ENCODE measurements at places on chromosomes 2 and 18. TPM values are rescaled to one million over a fixed set of nuclear protein-coding genes. Genes with fewer than 3 reads are reported as not detected.
A peak's percentile ranks its signal among the peaks of the same experiment; 100 is the strongest.

The C2orf78 gene
- total RNA-seq = not detected

- no peak for DNase-seq
Measured at GRCh38 chr2:200110381-200110780, 155.0 kb downstream of the MAIP1 start.

DNA sequence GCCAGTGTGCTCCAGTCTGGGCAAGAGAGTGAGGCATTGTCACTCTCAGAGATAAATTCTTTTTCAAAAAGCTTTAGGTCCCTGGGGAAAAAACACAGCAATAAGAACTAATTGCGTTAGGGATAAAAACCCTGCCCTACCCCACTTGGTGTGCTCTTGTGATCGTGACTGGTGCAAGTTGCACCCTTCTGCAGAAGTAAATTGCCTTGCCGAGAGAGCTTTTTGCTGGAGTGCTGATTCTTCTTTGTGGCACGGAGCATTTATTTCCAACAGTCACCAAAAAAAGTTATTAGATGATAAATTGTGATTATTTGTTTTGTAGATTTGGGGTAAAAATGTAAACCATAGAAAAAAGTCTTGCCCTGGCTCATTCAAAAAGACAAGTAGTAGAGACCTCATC lies 12.3 kb upstream of the GPR55 start:
- no peak for DNase-seq

The IHH gene
- total RNA-seq = 124 TPM

DNA sequence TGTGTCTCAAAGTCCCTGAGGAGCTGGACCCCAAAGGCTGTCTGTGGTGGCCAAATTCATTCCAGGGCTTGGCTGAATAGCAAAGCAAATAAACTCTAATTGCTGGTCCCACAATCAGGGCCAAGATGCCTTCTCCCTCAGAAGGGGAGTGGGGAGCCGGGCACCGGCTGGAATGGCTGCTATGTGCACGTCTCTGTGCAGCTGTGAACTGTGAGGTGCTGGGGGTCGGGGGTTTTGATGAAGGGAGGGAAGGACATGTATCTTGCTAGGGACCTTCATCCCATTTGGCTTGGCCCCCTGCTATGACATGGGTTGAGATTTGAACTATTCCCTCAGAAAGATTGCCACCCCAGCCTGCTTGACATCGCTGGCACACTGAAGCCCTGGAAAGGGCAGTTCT lies 60.4 kb downstream of the CIB4 start:
- no peak for DNase-seq

- peak; percentile 23 for DNase-seq
Measured at GRCh38 chr2:43034242-43034619, 192.2 kb downstream of the ZFP36L2 start.

GRCh38 chr2:61448229-61448628 lies 22.7 kb downstream of the USP34 start:
- no peak for DNase-seq

The LRP1B gene
- not detected for total RNA-seq

DNA sequence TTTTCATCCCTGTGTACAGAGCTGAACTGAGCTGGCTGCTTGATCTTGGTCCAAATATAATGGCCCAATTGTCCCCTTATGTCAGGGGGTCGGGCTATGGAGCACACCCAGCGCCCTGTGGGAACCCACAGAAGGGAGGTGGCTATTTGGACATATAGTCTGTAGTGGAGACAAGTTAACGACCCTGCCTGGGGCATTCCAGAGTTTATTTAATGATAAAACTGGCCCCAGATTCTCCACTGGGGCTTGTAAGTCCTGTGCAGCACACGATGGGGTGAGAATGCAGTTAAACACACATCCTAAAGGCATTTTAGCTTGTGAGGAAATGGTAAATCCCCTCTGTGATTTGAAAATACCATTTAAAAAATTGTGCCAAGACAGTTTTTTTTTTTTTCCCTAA lies 72.9 kb downstream of the QPCT start:
- no peak for DNase-seq

- no peak for DNase-seq
Measured at GRCh38 chr2:121999264-121999663, 243.8 kb downstream of the TSN start.

- DNase-seq = no peak
Measured at GRCh38 chr2:174334781-174335251, at the start of gene SP9. TSS of gene SP9 (plus strand) at chr2:174334954. CDS start at chr2:174335093, 139 bp downstream.

The B4GALT6 gene
- 5.0 TPM for total RNA-seq

- no peak for DNase-seq
Measured at GRCh38 chr2:235639885-235640284, 146.0 kb downstream of the AGAP1 start.

GRCh38 chr2:156098506-156098905 lies 234.0 kb downstream of the NR4A2 start:
- DNase-seq = no peak

GRCh38 chr18:35473562-35473961 lies 24.2 kb downstream of the INO80C start:
- no peak for DNase-seq

DNA sequence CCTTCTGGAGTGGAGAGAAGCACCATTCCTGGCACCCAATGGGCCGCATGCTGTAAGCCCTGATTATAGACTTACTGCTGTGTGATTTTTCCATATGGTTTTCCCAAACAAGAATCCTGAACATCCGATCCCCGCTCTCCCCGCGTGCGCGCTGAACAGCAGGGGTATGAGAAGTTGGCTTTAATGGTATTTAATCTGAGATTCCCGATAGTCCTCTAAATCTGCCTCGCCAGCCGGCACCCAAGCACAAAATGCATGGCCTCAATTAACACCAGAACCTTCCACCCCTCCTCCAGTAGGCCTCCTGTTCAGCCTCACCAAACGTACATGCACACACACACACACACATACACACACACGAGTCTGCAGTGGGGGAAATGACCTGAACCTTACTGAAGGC lies 480.3 kb downstream of the BCL11A start:
- no peak for DNase-seq

The PSMG2 gene
- 50.4 TPM for total RNA-seq

DNA sequence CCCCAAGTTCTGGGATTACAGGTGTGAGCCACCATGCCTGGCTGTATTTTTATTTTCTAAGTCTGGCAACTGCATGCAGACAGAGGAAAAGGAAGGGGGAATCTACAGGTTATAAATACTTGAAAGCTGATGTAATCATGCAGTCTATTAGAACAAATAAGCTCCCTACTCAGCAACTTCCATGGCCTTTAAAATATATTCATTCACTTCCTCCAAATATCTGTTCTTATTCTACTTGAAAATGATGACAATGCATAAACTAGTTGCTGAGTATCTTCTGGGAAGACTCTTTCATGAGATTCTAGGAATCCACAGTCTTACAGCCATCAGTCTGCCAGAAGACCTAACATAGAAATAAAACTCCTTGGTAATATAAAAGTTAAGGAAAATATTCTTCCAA lies 66.9 kb upstream of the NCKAP5 start:
- DNase-seq = no peak

- no peak for DNase-seq
Measured at GRCh38 chr2:145777914-145778313, 1258.0 kb upstream of the ZEB2 start.

The VWA3B gene
- not detected for total RNA-seq

The CBLN2 gene
- not detected for total RNA-seq

DNA sequence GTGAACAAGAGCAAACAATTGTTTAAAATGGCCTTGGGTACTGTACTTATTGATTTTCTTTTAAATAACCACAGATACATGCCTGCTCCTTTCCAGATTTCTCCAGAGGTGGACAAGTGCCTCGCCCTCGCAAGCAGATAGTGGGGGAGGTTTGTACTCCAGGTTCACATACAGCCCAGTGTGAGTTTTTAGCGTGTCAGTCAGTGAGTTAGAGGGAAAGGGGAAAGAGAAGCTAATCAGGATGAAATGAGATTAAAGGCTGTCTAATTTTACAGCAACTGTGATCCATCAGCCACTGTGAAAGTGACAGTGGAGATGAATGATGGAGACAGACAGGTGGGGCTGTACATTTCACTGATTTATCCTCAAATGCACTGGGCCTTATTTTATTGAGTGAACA lies 74.7 kb downstream of the KLHL14 start:
- no peak for DNase-seq

The HOXD13 gene
- not detected for total RNA-seq

DNA sequence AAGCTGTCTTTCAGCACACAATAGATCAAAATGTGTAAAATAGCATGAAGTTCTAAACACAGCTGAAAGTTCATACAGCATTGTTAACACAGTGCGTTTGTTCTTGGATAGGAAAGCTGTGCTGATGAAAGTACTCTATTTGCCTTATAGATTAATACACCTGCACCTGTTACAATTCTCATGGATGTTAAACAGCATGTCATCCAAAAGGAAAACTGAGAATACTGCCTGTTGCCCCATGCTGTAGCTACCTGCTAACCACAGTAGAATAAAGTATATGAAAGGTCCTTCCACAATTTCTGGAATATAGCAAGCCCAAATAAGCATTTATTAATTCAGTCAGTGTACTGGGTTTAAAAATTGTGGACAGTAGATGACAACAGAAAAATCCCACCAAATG lies 166.7 kb upstream of the DTNA start:
- no peak for DNase-seq
